ENCODE measurements at places on chromosomes 7 and 10.

GRCh38 chr10:131571346-131571745 is 259.8 kb upstream of the TCERG1L start:
- DNase-seq, result peak; percentile 49

DNA sequence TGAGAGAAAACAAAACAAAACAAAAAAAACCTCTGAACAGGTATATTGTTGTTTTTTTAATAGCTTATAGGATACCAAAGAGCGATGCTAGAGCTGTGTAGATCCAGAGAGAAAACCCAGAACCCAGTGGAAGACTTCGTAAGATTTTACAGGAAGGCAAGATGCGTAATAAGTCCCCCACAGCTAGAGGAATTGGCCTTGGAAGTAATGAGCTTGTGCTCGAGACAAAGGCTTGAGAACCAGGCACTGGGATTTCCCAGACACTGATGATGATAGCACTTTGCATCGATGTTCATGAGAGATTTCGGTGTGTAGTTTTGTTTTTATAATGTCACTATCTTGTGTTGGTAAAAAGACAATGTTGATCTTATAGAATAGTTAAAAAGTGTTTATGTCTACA is 821.5 kb upstream of the IGFBP3 start:
- DNase-seq, result no peak

GRCh38 chr7:151438864-151439601 is 908 bp downstream of the CRYGN start:
- DNase-seq, result no peak

- no peak for DNase-seq
These were observed 146.2 kb downstream of the AHR start for GRCh38 chr7:17444673-17445072.

DNA sequence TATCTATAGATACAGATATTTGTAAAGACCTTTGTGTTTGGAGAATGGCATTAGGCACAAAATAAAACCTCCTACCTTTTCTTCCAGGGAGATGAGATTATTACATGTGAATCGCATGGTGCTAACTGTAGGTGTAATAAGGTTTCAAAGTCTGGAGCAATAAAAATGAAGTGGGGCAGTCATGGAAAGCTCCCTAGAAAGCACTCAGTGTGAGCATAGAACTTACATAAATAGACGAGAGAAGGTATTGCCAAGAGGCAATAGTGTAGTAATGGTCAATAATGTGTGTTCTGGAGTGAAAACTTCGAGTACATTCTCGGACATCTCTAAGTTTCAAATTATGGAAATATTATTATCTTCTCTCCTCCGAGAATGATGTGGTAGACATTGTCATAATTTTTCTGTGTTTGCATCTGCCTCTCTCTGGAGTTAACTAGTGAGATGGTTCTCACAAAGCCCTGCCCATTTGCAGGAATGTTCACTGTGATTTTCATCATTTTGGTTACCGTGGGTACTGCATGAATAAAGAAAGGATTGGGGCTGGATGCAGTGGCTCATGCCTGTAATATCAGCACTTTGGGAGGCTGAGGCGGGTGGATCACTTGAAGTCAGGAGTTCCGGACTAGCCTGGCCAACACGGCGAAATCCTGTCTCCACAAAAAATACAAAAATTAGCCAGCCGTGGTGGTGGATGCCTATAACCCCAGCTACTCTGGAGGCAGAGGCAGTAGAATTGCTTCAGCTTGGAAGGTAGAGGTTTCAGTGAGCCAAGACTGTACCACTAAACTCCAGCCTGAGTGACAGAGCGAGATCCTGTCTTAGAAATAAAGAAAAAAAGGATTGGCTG is 10.6 kb downstream of the VIM start:
- DNase-seq, result no peak

DNA sequence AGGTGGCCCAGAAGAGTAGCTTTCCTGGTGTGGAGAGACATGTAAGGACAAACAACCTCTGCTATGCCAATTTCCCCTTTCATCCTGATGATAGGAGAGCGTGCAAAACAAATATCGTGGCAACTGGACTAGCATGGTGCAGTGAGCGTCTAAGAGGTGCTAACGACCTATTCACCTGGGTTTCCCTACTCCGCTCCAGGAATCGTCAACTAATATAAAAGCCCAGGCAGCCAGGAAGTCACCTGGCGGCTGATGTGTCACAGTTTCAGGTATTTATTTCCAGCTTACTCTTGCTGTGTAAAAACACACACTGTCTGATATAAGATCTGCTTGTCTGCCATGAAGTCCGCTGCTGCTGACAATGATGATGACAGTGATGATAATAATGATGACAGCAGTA is 56.5 kb upstream of the EFCAB10 start:
- DNase-seq, result no peak
